ENCODE measurements at places on chromosomes 5 and 9.
A peak's percentile ranks its signal among the peaks of the same experiment; 100 is the strongest.

DNA sequence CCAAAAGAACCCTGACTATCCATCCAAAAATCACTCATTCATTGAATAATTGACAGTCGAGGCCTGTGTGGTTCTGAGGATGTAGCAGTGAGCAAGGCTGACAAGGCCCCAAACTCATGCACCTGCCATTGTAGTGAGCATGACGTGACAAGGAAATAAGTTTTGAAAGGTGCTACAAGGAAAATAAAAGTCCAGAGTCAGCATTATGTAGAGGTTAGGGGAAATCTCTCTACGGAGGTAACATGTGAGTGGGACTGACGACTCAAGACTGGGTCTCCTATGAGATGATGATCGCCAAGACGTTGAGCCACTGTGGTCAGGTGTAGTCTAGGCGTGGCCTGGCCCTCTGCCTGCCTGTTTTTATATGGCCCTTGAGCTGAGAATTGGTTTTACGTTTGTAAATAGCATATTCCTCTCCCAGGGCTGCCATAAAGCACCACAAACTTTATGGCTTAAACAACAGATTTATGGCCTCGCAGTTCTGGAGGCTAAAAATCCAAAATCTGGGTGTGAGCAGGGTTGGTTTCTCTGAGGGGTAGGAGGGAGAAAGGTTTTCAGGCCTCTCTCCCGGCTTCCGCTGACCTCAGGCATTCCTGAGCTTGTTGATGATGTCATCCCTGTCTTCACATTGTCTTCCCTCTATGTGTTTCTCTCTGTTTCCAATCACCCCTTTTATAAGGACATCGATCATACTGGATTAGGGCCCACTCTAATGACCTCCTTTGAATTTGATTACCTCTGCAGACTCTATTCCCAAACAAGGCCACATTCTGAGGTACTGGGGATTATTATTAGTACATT, 206.4 kb upstream of the EGFLAM start:
- DNase-seq, result no peak

- no peak for DNase-seq
Measured at GRCh38 chr9:9790216-9790872, 822.5 kb downstream of the PTPRD start.

GRCh38 chr9:121884057-121884541, 209.0 kb downstream of the TTLL11 start:
- no peak for DNase-seq

GRCh38 chr9:108108852-108109448, 619.4 kb upstream of the KLF4 start:
- no peak for DNase-seq

GRCh38 chr5:1652873-1653697, 129.3 kb upstream of the LPCAT1 start:
- DNase-seq, result no peak

DNA sequence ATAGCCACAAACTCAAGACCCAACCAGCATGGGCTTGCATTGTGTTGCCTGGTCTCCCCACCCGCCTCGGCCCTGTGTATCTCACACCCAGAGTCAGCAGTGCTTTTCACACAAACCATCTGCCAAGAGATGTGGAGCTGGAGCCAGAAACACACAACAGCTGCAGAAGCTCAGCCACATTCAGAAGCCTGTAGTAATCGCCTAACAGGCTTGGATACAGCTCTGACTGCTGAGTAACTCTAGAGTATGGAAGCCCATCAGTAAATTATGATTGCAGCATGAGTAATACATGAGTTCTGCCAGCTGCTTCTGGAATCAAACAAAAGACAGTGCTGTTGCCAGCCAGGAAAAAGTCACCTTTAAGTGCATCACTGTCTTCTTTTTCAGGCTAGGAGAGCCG, 16.0 kb downstream of the TEK start:
- DNase-seq, result no peak

GRCh38 chr5:178108446-178108845, 4.9 kb upstream of the N4BP3 start:
- DNase-seq, result no peak

- DNase-seq, result no peak
Measured at GRCh38 chr5:79183011-79183410, 52.9 kb upstream of the JMY start.

DNA sequence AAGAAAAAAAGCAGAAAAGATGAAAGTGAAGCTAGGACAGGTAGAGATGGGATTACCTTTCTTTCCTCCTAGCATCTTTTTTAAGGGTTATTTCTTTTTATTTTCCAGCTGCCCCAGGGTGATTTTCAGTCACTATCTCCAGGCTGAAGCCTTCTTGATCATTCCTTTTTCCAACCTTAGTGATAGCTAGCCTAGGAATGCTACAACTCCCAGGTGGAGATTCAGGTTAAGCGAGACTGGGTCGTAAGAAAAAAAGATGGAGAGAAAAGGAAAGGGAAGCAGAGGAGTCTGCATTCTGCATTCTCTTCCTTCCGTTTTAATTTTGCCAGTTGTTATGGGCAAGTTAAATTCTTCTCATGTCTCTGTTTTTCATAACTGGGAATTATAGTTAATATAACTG, 36.7 kb upstream of the RIC1 start:
- no peak for DNase-seq

GRCh38 chr5:145887976-145888574, 15.3 kb upstream of the GRXCR2 start:
- peak; percentile 21 for DNase-seq

All from H1 (cell line).